Stimulated activated CD4-positive, alpha-beta T cell treated with anti-CD3 and anti-CD28 coated beads, TNF-alpha, amount 100 ng/mL, for 4 hours (primary cell): ENCODE measurements at places on chromosomes 2 and 18.

DNA sequence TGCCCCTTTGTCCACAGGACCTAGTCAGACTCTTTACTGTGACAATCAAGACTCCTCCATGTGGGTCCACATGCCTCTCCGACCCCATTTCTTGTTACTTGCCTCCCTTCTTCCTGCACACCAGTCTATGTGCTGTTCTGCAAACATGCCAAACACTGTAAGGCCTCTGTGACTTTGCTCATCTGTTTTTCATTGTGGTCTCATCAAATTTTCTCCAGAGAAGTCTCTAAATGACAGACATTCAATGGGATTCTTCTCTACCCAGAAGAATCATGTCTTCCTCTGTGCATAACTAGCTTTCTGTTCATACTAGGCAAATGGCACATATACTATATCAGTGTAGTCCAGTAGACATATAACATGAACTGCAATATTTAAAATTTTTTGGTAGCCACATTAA lies 43.0 kb upstream of the KCNE4 start:
- no peak for DNase-seq

DNA sequence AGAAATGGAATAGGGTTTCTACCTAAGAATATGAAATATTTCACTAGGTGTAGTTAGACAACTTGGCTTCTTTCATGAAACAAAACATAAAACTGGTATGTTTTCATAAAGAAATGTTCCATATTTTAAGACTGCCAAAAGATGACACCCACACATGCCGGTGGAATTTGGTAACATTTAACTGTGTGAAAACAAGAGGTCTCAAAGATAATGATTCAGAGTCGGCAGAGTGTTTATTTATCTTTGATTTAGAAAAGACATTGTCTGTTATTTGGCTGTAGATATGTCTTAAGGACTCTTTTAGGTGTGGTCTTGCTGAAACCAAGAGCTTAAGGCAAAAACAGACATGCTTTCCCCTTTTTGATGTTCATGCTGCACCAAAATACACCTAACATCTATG lies 63.5 kb upstream of the FN1 start:
- no peak for DNase-seq

GRCh38 chr18:49613641-49614151 lies 51.8 kb downstream of the LIPG start:
- DNase-seq: no peak

GRCh38 chr2:138170485-138170884 lies 206.2 kb downstream of the HNMT start:
- no peak for DNase-seq

GRCh38 chr2:128558895-128559532 lies 240.3 kb upstream of the HS6ST1 start:
- no peak for DNase-seq

DNA sequence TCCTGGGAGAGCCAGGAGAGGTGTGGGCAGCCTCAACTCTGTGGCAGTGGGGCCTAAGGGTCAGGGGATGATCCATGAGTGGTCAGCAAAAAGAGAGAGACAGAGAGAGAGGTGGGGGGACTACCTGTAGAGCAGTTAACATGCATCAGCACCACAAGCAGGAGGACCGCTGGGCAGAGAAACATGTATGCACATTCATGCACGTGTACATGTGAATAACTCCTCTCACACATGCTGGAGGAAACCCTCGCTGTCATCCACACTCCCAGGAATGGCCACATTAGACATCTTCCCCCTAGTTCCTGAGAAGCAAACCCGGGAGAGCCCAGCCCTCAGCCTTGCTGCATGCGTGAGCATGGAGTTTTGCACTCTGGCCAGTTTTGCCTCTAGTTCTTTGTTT lies 166.1 kb downstream of the SMAD7 start:
- no peak for DNase-seq
